ENCODE measurements at places on chromosomes 6 and 20.

- DNase-seq = no peak
Measured at GRCh38 chr20:7853493-7853892, 86.8 kb downstream of the HAO1 start.

DNA sequence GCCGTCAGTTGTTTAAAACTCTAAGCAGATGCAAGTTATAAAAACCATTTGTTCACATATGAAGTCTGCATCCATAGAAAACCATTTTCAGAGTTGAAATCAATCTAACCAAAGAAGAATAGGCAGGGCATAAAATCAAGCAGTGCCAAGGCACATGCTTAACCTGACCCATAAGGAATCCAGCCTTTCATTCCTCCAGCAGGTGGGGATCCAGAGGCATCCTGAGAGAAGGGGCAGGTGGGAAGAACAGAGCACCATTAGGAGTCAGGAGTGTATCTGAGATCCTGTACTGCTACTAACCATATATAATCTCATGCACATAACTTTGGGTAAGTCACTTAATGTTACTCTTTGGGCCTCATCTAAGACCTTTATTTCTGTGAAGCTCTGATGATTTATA, 29.4 kb upstream of the FOXO3 start:
- DNase-seq = no peak

DNA sequence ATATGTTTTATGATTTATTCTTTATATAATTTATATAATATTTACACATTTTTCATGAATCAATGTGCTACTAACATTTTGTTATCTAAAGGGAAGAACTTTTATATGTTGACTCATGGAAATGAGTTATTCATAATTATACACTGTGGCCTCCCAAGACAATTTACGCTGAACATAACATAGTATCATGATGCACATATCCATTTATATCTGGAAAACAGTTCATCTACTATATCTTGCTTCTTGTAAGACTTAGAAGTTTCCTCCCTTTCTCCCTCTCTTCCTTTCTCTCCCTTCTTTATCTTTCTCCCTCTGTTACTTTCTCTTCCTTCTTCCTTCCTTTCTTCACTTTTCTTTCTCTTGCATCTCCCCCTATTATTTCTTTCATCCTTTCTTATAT, 1.1 kb upstream of the EYS start:
- no peak for DNase-seq

DNA sequence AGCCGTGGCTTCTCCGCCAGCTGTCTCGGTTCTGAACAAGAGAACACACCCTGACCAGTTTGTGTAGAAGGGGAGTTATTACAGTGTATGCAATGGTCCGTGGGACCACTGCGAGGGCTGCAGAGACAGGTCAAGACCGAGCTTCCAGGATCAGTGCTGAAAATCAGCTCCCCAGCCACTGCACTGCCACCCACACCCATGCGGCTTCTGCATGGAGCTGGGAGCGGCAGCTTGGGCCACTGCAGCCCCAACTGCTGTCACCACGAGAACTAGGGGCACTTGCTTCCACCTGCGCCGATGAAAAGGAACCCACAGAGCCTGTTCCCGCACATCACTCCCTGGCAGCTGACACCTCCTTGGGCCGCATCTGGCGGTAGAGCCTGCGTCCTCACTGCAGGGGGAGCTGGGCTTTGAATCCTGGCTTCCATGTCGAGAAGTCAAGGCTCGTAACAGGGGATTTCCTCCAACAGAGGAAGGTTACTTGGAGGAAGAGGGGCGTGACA, 56.2 kb downstream of the TMEM242 start:
- no peak for DNase-seq
